ENCODE measurements at places on chromosomes 5 and 9.

- no peak for DNase-seq
These were observed 55.4 kb upstream of the RPL26L1 start for GRCh38 chr5:172903790-172904189.

DNA sequence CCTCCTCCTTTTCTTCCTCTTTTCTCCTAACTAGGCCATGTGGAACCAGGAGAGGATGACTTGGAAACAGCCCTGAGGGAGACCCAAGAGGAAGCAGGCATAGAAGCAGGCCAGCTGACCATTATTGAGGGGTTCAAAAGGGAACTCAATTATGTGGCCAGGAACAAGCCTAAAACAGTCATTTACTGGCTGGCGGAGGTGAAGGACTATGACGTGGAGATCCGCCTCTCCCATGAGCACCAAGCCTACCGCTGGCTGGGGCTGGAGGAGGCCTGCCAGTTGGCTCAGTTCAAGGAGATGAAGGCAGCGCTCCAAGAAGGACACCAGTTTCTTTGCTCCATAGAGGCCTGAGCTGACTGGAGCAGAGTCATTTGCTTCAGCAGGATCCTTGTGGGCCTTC is 13.7 kb downstream of the NUDT2 start:
- DNase-seq: no peak

DNA sequence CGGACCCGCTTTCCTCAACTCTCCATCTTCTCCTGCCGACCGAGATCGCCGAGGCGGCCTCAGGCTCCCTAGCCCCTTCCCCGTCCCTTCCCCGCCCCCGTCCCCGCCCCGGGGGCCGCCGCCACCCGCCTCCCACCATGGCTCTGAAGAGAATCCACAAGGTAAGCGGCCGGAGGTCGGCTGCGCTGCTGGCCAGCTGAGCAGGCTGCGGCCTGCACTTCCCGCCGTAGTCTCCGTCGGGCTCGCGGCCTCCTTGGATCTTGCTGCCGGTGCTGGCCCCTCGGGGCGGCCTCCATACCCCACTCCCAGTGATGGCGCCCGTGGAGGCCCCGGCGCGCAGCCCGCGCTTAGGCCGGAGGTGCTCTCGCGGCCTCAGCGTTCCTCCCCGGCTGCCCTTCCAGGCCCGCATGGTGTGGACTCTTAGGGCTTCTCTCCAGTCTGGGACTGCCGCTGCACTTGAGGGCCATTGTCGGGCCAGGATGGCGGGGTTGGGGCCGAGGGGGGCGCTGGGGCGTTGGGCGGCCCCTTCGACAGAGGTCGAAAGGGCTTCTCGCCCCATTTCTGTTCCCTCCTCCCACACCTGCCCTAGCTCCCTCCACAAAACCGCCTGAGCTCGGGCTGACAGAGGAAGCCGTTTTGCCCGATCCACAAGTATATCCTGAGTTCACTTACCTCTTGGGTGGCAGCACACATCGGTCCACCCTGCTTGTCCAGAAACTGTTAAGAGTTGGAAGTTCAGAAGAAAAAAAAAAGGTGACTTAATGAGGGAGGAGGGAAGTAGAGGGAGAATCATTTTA is 714 bp downstream of the UBE2D2 start:
- peak; percentile 76 for DNase-seq

- no peak for DNase-seq
These were observed 167.7 kb downstream of the DOCK8 start for GRCh38 chr9:382383-382782.

DNA sequence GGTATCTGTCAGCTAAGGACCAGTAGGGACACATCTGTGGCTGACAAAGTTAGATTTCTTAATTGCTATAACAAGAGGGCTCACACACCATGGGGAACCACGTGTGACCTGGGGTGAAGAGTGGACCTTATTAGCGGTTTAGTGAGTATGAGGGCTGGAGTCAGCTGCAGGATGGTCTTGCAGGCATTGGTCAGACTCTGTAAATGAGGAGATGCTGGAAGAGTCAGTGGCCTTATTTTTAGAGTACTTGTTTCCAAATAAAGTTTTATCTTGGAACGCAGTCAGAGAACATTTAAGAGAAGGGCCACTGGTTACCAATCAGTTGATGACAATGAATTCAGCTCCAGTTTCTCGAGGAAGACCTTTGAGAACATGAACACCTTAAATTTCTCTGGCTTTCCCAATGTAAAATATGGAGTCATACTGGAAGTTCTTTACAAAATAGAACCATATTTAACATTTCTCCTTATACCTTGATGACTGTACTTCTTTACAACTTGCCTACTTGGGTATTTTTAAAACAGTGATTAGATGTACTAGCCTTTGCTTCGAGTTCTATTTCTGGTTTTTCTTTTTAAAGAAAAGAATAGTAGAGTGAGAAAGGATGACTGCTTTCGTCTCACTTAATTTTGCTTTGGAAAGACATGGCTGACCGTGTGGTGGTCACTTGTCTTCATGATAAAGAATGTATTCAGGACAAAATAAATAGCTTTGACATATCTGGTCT is 185.9 kb upstream of the S1PR3 start:
- DNase-seq: no peak

All from GM06990 (cell line).